Mammary epithelial cell (primary cell): ENCODE measurements at places on chromosomes 6 and 20. TPM values are rescaled to one million over a fixed set of nuclear protein-coding genes. Genes with fewer than 3 reads are reported as not detected.

DNA sequence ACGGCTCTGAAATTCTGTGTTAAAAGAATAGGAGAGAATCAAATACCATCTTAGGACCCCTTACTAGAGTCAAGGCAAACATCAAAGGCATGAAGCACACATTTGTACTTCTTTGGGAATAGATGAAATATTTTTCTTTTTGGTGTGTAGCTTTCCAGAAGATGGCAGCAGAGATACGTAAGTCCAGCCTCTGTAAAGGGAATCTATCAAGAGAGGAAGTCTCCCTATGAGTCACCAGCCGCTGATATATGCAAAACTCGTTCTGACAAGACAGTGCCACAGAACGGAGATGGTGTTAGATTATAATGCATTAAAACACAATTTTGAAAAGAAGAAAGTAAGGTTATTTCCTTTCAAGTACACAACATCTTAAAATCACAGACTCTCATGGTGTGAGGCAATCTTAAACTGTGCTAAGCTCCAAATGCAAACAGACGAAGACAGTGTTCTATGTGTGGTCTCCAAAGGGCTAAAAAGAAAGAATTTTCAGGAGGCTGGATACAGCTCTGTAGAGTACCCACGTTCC, 120.0 kb upstream of the AGPAT4 start:
- DNase-seq = peak; percentile 82

GRCh38 chr20:61954276-61955021, 111.2 kb downstream of the TAF4 start:
- no peak for DNase-seq

- DNase-seq = peak; percentile 57
Measured at GRCh38 chr6:38432479-38432878, 207.2 kb downstream of the BTBD9 start.

DNA sequence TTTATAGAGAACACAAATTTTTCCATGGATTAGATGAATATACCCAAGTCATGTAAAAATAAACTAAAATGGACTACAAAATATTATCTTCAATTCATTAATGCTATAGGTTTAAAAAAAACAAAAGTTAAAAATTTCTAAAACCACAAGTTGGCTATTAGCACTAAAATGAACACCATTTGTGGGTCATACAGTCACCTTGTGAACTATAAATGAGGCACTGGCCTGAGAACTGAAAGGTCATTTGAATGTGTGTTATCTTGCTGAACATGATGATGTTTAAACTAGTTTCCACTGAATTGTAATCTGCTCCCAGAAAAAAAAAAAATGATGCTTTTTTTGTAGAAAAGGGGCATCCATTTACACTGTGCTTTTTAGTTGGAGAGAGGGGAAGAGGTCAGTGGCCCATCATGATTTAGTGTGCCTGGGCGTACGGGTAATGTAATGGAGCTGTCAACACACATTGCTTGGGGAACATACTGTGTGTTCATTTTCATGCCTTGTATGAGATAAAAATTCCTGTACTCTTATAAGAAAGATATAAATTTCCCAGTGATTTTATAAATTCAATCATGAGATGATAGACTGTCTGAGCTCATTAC, 96.6 kb upstream of the FKBP1C start:
- DNase-seq = no peak

DNA sequence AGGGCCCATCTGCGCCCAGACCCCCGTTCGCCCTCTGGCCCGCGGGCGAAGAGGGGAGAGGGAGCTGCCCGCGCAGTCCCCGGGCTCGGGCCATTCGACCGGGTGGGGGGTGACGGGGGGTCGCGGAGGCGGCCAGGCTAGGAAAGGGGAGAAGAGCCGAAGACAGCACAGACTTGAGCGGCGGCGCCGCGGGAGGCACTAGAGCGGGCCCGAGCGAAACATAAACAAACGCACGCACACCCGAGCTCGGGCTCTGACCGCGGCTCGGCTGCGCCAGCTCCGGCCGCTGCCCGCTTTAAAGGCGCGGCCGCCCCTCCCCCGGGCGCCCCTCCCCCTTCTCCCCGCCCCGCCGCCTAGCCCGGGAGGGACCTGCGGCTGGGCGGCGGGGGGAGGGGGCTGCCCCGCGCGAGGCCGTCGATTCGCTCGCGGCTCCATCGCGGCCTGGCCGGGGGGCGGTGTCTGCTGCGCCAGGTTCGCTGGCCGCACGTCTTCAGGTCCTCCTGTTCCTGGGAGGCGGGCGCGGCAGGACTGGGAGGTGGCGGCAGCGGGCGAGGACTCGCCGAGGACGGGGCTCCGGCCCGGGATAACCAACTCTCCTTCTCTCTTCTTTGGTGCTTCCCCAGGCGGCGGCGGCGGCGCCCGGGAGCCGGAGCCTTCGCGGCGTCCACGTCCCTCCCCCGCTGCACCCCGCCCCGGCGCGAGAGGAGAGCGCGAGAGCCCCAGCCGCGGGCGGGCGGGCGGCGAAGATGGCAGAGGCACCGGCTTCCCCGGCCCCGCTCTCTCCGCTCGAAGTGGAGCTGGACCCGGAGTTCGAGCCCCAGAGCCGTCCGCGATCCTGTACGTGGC, at the start of gene FOXO3:
Gene FOXO3, plus strand, starts transcription at position 455 of the 846 bp plus-strand sequence. Its CDS starts 292 bp downstream, at position 747.
- DNase-seq = peak; percentile 92

DNA sequence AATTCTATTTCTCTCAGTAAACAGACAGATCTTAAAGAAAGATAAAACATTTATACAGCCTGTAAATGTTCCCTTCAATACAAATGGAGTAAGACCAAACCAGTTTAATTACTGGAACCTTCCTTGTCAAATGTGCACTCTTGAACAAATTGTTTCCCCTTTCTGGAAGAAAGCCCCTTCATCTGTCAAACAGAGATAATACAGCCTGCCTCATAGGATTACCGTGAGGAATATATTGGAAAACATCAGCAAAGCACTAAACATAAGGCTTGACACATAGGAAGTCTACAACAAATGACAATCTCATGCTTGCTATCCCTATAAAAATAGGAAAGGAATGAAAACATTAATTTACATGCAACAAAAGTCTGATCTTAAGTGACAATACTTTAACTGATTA, 173.8 kb downstream of the PTPRK start:
- DNase-seq = no peak

- no peak for DNase-seq
Measured at GRCh38 chr20:62828511-62829230, 11.8 kb downstream of the COL9A3 start.

GRCh38 chr20:7195704-7196103, 428.2 kb downstream of the BMP2 start:
- DNase-seq = peak; percentile 90

DNA sequence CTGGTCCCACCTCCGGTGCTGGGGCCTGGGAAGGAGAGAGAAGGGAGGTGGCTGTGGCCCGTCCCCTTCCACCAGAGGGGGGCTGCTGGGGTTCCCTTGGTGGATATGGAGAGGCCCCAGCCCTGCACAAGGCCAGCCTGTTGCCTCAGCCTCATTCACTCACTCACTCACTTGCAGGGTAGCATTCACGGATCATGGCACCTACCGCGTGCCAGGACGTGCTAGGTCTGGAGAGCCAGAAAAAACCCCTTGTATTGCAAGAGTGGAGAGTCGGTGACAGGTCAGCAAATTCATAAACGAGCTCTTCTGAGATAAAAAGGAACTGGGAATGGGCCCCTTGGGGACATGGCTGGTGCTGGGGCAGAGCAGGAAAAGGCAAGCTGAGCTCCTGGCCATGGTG, 6.4 kb upstream of the ZBTB46 start:
- DNase-seq = peak; percentile 30

DNA sequence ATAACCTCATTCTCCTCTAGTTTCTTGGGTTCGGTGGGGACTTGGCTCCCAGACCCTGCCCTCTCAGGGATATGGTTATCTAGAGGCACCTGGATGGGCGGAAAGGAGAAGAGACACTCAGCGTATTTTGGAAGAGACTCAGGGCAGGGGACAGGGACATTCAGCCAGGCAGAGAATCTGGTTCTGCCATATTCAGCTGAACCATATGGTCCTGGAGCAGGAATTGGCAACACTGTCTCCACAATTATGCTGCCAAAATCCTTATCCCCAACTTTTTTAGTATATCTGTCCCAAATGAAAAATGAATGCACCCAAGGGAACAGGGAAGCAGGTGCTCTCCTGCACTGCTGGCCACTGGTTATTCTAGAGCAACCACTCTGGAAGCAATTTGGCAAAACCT, 17.7 kb downstream of the SDC4 start:
- DNase-seq = no peak

DNA sequence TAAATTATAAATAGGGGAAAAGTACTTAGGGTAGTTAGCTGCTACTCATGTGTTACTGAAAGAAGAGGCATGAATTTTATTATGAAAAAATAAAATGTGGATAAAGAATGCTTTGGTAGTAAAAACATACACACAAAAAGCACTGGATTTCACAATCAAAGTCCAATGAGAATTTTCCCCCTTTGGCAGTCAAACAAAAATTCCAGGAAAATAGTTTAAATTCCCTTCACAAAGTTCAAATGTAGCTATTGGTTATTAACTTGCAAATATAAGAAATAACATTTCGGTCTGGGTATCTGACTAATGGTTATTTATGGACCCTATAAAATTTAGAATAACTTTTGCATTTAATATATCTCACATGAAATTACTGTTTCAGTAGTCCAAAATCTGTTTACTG, 210.4 kb downstream of the FOXC1 start:
- DNase-seq = no peak

GRCh38 chr6:166423051-166423745, 40.5 kb upstream of the MPC1 start:
- DNase-seq = no peak

- DNase-seq = peak; percentile 61
Measured at GRCh38 chr6:31898383-31899011, 999 bp upstream of the EHMT2 start.

DNA sequence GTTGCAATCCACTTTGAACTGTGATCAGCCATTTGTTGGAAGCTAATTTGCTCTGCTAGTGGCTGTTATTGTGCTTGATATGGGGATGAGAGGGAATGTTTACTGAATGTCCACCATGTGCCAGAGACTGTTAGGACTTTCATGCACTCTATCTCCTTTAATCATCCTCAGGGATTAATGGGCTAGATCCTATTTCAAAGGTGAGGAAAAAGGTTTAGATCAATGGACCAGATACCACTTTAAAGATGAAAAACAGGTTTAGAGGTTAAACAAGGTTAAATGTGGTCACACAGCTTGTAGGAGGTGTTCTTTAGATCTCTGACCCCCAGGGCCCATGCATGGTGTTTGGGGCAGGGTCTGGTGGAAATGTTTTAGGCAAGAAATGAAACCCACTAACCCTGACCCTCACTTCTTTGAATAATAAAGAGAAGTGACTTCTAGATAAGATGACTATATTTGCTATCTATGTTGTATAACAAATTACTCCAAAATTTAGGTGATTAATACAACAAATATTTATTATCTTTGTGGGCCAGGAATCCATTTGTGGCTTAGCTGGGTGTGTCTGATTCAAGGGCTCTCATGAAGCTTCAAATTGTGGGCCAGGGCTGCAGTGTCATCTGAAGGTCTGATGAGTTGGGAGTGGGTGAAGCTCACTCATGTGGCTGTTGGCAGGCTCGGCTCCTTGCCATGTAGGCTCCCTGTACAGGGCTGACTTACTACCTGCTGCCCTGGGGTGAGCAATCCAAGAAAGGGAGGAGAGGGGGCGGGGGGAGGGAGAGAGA, 127.8 kb upstream of the FOXA2 start:
- DNase-seq = no peak

GRCh38 chr20:62819494-62820174, 2.8 kb downstream of the COL9A3 start:
- no peak for DNase-seq

- DNase-seq = peak; percentile 85
Measured at GRCh38 chr6:55925292-55925691, 49.9 kb upstream of the BMP5 start.

DNA sequence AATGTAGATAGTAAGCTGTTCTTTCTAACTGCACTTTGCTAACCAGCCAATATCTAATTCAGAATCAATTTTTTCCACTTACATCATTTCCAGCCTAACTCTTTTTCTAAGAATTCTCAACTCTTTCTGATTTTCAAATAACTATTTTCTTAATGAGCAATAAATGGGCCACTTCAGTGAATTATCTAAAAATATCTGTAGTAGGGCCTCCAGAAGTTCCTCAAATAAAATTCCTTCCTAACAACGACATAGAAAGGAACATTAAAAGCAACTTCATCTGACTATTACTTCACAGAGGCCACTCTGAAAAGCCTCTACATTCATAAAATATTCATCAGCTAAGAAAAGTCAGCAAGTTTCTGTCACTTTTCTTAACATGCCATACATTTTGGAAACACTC, 4.8 kb downstream of the COL12A1 start:
- DNase-seq = no peak

DNA sequence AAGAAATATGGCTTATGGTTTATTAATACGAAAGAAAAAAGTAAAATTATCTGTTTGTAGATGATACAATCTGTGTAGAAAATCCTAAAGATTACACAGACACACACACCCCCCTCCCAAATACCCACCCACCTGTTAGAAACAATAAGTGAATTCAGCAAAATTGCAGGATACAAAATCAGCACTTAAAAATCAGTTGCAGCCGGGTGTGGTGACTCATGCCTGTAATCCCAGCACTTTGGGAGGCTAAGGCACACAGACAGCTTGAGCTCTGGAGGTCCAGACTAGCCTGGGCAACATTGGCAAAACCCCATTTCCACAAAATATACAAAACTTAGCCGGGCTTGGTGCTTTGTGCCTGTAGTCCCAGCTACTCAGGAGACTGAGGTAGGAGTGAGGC, 42.3 kb downstream of the NINL start:
- peak; percentile 37 for DNase-seq

DNA sequence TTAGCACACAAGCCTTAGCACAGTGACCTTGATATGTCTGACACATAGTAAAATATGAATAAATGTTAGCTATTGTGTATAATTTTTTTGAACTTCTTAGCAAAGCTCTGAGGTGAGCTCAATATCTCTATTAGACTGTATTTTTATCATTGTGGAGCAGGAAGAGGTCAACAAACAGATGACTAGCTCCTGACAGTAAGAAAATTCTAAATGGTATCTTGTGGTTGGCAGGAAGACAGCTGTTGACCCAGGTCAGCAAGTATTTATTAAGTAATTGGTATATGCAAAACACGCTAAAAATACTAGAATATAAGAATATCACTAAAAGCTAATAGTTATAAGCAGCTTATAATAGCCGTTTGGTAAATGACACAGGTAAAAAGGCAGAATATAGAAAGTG, 77.5 kb upstream of the MARCKS start:
- DNase-seq = no peak

GRCh38 chr20:31806564-31807355, 12.4 kb upstream of the MYLK2 start:
- DNase-seq = no peak

C6orf132 gene
- total RNA-seq = 37.0 and 42.4 TPM in 2 replicates

TSBP1 gene
- not detected for total RNA-seq

ERVFRD-1 gene
- total RNA-seq = not detected

MRS2 gene
- 26.8 TPM for total RNA-seq

CSTF1 gene
- 25.8 and 33.4 TPM in 2 replicates for total RNA-seq

SOX12 gene
- 3.3 and 3.7 TPM in 2 replicates for total RNA-seq

HTR1B gene
- total RNA-seq = 0.48 and 1.5 TPM in 2 replicates

XKR7 gene
- total RNA-seq = not detected in 2 replicates

NNAT gene
- 1.4 and 3.3 TPM in 2 replicates for total RNA-seq

CD93 gene
- not detected for total RNA-seq

DUSP15 gene
- 0.67 TPM for total RNA-seq

PNLDC1 gene
- total RNA-seq = 0.33 TPM

EDN3 gene
- not detected in 2 replicates for total RNA-seq

TRIM10 gene
- total RNA-seq = not detected in 2 replicates
